SHP77 (cell line): ENCODE measurements at places on chromosomes 12 and 14.

DNA sequence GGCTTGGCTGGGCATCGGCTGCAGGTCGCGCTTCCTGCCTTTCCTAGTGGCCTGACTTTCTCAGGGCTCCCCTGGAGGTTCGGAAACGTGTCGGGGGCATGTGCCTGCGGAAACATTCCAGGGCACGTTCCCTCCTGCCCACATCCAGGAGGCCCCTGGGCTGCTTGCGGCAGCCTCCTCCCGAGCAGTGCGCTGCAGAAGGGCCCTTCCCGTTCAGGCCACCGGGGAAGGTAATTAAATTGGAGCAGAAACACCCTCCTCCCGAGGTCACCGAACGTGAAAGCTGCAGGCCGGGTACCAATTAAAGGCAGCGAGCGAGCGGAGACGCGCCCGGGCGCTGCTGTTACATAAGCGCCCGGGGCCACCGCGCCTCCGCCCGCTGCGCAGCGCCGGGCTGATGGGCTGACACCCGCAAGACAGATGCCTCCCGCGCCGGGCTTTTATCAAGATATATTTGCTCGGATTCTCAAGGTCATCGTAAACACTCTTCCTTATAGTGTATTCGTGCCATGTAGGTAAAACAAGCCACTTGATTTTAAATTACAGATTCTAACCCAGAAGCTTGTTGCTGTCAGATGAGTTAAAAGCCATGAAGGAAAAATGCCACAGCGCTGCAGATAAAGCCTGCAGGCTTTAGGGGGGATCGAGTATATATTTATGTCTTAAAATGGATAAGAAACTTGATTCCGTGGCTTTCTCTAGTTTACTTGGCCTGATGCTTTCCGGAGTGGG lies 31.4 kb downstream of the SSPN start:
- no peak for DNase-seq

- no peak for DNase-seq
Measured at GRCh38 chr12:116244001-116244400, 33.5 kb downstream of the MED13L start.

- DNase-seq, result no peak
Measured at GRCh38 chr14:72560331-72560730, 333.6 kb downstream of the DPF3 start.

GRCh38 chr12:75971253-75971652 lies 60.3 kb downstream of the PHLDA1 start:
- DNase-seq, result no peak

GRCh38 chr12:50261654-50262053 lies 21.7 kb downstream of the LIMA1 start:
- DNase-seq, result no peak
